Stimulated activated CD4-positive, alpha-beta T cell treated with anti-CD3 and anti-CD28 coated beads, TNF-alpha, amount 100 ng/mL, for 1 hour (primary cell): ENCODE measurements at places on chromosomes 4 and X.

DNA sequence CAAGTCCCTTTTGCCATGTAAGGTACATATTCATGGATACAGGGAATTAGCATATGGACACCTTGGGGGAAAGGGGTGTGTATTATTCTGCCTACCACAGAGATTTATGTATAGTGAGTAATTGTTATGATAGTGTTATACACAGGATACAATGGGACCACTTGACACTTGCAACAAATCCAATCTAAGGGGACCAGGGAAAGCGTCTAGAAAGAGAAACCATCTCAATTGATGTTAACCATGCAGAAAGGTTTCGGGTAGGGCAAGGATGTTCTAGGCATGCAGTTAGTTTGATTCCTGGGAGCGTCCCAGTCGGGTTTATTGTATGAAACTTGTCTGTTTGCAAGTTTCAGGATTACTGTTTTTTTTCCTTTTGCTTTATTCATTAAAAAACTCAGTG, 34.2 kb downstream of the MMRN1 start:
- DNase-seq = no peak

DNA sequence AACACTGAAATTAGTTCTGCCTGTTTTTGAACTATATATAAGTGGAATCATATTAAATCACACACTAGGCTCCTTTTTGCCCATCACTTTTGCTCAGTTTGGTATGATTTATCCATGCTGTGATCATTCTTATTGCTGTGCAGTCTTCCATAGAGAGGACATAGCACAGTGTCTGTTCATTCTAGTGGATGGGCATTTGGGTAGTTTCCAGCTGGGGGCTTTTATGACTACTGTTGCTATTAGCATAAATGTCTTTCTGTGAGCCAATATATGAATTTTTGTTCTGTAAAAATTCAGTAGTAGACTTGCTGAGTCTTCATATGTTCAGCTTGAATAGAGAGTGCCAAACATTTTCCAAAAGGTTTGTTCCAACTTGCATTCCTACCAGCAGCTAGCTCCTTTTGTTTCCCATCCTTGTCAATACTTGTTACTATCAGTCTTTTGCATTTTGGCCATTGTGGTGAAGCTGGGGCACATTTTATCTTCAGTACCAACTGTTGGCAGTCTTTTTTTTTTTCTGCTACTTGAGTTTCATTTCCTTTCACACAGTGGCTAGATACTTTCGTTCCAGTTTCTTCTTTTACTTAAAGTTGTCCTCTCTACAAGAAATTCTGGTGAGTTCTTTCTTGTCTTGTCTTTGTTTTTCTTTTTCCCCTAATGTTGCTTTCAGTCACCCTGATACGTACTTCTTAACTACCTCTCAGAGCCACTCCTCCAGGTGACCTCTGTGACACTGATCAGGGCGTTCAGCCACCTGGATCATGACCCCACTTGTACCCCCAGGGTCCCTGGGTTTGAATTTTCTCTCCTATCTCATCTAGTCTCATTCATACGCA, 87.0 kb downstream of the ANXA3 start:
- DNase-seq = no peak

DNA sequence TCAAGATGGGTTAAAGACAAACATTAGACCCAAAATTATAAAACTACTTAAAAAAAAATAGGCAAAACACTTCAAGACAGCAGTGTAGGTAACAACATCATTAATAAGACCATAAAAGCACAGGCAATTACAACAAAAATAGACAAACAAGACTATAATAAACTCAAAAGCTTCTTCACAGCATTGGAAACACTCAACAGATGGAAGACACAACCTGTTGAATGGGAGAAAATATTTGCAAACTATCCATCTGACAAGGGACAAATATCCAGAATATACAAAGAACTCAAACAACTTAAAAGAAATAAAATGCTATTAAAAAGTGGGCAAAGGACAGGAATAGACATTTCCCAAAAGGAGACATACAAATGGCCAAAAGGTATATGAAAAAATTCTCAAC, 170.7 kb downstream of the HHIP start:
- no peak for DNase-seq

- no peak for DNase-seq
Measured at GRCh38 chr4:138225477-138225876, 16.7 kb downstream of the SLC7A11 start.

DNA sequence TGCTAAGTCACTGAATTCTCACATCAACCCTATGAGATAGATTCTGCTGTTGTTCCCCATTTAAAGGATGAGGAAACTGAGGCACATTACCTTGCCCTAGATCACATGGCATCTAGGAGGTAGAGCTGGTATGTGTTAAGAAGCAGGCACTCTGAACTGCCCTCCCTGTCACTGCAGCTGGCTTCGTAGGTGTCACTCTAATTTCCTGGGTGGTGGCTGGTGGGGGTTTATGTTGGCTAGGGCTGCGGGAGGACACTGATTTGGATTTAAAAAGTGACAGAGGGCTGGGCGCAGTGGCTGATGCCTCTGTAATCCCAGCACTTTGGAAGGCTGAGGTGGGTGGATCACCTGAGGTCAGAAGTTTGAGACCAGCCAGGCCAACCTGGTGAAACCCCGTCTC, 93.0 kb downstream of the ARHGAP10 start:
- no peak for DNase-seq
